ENCODE measurements at places on chromosomes 6 and 20. TPM values are rescaled to one million over a fixed set of nuclear protein-coding genes. Genes with fewer than 3 reads are reported as not detected.

DNA sequence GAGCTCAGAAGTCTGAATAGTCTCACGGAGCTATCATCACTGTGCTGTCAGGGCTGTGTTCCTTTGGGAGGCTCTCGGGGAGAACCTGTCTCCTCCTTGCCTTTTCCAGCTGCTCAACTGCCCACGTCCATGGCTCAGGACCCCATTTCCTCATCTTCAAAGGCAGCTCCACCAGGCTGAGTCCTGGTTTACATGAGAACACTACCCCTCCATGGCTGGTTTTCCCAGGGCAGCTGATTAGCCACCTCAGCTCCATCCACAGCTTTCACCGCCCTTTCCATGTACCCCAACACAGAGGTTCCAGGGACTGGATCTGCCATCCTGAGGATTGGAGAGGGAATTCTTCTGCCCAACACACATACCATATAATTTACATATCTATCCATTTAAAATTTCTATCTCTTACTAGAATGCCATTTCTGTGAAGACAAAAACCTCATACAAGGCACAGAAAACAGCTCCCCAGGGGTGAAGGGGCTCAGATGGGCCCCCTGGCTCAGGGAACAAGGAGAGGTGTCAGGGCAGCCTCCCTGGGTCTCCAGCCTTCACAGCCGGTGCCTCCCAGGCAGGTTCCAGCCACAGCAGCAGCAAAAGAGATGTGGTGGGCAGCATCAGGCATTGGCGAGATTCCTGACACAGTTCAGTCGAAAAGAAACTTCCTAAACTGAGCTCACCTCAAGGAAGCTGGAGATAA lies 2.2 kb upstream of the RAET1E start:
- DNase-seq, result no peak

HSPA12B gene
- polyA plus RNA-seq, result 22.8 TPM

DNA sequence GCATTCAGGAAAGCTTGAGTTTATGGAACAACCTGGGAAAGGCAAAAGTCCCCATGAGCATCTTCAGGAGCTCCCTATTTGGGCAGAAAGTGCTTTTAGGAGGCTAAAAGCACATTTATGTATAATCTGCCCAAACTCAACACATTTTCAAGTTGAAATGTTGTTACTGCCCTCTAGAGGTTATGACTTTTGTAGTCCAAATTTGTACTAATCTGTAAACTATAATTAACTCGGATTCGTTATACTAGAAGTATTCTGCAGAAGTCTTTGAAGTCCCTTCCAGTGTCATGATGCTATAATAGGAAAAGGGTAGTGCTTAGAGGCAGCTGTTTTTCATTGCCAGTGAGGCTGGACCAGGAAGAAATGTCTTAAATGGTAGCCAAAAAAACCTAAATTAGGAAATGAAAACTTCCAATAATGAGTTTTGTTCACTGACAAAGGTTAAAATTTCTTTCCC lies 44.8 kb upstream of the EMILIN3 start:
- peak; percentile 83 for DNase-seq

DNA sequence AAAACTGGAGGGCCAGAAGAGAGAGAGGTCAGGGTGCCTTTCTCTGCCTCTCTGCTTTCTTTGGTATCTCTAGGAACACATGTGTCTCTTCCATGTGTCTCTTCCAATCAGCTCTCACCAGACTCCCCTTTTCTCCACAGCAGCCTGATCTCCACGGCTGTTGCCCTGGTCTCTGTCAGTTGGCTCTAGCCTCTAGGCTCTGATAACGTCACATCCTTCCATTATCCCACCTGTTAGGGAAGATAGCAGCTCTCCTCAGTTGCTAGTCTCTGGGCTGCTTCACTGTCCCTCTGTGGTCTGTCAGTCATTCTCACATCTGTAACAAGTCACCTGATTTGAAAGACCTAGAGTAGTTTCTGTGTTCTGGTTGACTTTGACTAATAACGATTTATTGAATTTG lies 80.2 kb downstream of the PLCB4 start:
- no peak for DNase-seq

DNA sequence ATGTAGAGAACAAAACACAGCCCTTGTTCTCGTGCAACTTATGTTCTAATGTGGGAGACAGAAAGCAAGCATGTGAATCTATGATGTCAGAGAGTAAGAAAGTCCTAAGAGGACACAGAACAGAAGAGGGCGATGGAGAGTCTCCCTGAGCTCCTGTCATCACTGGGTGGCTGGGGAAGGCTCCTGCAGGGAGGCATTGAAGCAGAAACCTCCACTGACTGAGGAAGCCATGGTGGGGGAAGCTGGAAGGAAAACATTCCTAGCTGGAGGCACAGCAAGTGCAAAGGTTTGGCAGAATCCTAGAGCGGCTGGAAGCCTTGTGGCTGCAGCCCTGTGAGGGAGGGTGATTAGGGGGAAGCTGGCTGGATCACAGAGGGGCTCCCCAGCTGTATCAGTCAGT lies 248.0 kb downstream of the CDH26 start:
- no peak for DNase-seq

- DNase-seq, result peak; percentile 57
These were observed 189.3 kb downstream of the ERMARD start for GRCh38 chr6:169940481-169941271.

JPH2 gene
- polyA plus RNA-seq, result 110 TPM

COL10A1 gene
- 0.20 TPM for polyA plus RNA-seq

GRCh38 chr6:125195526-125195925 lies 42.0 kb downstream of the TPD52L1 start:
- DNase-seq, result no peak

DNA sequence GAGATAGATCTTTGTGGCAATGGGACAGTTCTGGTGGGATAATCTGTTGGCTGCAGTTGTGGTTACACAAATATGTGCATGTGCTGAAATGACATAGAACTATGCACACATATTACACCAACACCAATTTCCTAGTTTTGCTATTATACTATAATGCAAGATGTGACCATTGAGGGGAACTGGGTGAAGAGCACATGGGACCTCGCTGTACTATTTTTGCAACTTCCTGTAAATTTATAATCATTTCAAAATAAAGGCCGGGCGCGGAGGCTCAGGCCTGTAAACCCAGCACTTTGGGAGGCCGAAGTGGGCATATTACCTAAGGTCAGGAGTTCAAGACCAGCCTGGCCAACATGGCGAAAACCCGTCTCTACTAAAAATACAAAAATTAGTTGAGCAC lies 8.7 kb downstream of the ARMC12 start:
- no peak for DNase-seq

DNA sequence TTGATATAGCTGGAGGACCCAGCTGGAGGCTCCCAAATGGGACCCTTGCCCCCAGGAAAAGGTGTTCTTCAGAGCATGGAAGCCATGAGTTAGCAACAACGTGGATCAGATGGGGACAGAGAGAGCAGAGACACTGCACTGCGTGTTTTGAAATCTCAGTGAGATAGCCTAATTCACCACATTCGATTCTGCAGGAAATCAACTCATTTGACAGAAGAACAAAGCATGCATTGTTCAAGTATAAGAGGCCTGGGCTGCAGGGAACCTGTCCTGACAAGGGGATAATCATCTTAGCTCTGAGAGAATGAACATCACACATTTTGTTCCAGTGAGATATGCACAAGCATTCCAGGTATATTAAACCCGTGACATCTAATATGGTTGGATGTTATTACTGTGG lies 450.2 kb downstream of the CDH26 start:
- DNase-seq, result no peak

- DNase-seq, result no peak
These were observed 53.6 kb downstream of the MDGA1 start for GRCh38 chr6:37643851-37644672.

DNA sequence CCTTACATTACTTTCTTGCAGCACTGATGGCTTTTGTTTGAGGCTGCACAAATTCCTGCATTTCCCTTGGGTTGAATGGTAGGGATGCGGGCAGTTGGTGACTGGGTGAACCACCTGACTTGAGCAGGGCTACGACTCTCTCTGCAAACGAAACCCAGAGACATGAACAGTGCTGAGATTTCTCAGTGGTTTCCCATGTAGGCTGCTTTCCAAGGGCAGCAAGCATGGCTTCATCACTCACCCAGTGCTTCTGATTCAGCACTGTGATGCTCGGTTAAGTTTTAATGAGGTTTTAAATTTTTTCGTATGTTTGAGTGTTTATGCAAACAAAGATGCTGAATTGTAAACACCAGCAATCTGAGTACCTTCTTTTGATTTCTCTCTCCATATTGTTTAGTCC lies 127.2 kb downstream of the MTHFD1L start:
- no peak for DNase-seq

BEND6 gene
- polyA plus RNA-seq, result 0.47 TPM

COX4I2 gene
- polyA plus RNA-seq, result 12.0 TPM

- DNase-seq, result no peak
These were observed 59.0 kb downstream of the THEMIS start for GRCh38 chr6:127841811-127842210.

L3MBTL3 gene
- polyA plus RNA-seq, result 5.2 TPM

PRL gene
- 0.19 TPM for polyA plus RNA-seq

SMLR1 gene
- not detected for polyA plus RNA-seq

DNA sequence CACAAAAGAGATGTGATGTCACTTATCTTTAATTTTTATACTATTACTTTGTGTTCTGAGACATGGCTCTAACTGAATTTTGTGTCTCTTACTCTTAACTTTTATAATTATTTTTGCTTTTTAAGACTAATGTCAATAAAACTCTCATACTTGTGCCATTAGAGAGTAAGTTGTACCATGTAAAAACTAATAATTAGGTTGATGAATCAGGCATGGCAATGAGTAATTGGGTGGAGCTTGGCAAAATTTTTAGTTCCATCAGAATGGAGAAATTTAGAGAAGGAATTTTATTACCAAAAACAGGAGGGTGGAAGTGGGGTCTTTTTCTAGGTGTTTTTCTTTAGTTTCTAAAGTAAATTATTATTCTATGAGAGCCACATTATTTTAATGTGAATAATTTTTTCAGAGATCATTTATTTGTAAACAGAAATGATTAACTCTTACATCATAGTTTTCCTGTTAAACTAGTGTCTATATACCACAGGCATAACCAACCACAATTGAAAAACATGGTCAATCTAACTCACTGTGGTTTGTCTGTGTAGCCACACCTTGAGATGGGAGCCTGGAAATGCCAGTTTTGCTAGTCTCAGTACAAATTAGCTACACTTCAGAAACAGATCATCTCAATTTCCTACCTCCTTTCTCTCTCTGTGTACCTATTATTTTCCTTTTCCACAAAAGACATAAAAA lies 51.8 kb downstream of the ELOVL4 start:
- no peak for DNase-seq

GRCh38 chr6:88698661-88699060 lies 264.8 kb downstream of the RNGTT start:
- no peak for DNase-seq

- peak; percentile 74 for DNase-seq
These were observed 34.0 kb downstream of the LY86 start for GRCh38 chr6:6622501-6622900.

OR2H1 gene
- polyA plus RNA-seq, result 0.14 TPM

CNR1 gene
- 0.08 TPM for polyA plus RNA-seq

KCNB1 gene
- 3.2 TPM for polyA plus RNA-seq

DNA sequence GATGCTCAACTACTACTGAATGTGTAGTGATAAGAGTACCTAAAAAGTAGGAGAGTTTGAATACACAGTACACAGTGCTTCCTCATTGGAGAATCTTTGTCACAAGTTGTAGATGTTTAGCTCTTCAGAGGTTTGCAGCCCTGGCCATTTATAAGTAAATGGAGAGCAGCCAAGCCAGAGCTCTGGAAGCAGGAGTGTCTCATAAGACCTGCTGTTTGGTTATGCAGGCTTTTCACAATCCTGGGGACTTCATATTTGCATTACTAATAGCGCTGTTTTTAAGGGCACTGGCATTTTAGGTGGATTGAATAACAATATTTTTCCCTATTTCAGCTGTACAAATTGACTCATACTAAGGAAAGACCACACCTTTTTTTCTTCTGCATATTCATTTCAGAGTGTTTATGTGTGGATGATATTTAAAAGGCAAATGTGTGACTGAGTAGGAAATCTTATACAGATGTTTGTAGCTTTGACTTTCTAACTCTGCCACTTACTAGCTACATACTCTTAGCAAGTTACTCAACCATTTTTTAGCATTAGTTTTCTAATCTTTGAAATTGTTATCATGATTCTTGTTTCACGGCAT lies 730.5 kb upstream of the MAP3K7 start:
- DNase-seq, result peak; percentile 67

IL17F gene
- polyA plus RNA-seq, result not detected

DNA sequence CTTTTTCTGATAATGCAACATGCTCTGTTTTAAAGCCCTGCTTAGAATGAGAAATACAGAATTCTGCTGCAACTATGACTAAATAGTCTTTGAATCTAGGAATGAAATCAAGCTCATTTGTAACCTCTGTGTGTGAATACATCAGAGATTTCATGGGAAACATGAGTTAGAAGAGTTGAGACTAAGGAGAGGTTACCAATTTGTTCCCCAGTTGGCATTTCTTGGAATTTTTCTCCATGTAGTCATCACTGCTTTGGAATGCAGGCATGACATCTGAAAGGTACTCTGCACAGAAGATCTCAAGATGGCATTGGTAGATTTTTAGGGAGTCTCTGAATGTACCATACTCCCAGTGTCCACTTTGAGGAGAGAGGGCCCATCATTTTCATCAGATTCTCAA lies 237.2 kb downstream of the TFAP2A start:
- DNase-seq, result no peak

DNA sequence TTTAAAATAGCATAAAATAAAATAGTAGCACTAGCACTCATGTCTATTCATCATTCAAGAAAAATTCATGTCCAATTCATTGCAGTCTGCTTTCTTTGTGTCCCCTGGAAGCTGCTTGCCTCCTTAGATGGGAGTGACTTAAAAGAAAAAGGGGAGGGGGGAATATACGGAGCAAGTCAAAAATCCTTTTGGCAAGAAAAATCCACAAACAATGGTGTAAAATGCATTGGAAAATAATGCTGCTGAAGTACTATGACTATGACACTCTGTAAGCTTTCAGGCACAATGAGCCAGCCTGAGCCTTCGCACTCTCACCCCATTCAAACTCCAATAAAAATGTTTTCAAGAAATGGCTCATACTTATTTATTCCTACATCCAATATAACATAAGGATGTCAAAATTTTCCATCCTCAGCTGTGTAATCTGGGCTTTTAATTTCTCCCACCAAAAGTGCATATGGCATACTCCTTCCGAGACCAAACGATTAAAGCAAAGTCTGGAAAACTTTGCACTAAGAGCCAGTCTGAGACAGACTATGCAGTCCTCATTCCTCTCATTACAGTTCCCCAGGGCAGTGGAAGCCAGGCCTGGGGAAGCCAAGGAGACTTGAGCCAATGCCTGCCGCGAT lies 790 bp downstream of the NEDD9 start:
- DNase-seq, result peak; percentile 78

GPR6 gene
- polyA plus RNA-seq, result not detected

PPP1R11 gene
- 27.7 TPM for polyA plus RNA-seq

DNA sequence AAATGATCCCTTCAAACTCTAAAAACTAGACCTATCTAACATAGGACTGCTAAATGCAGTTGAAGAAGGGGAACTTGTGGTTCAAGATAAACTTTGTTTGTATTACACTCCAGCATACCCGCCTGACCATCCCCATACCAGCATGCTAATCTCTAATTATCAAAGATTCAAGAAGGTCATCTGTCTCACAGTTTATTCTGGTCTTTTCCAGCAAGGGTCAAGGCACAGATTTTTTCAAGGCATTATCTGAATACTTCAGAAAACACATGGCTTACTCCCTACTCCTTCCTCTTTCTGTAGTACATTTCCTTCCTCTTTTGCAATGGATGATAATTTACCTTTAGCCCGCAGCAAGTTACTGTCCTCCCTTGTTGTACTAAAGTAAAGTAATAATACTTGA lies 174.1 kb downstream of the PKHD1 start:
- no peak for DNase-seq

Measured in muscle of leg (tissue), 16 donors.